ENCODE measurements at places on chromosomes 12 and 14.
A peak's percentile ranks its signal among the peaks of the same experiment; 100 is the strongest.

GRCh38 chr14:24135584-24135833 is 485 bp upstream of the PSME1 start:
- no peaks in the 10 kb centered on the region for H3K27me3 ChIP-seq
- peak overlapping the region; percentile 14 for H3K27ac ChIP-seq
- peak overlapping the region; percentile 67 for H3K4me3 ChIP-seq
- no peak for DNase-seq
- H3K4me1 ChIP-seq = no peaks in the 10 kb centered on the region

GRCh38 chr14:58638231-58639197 is 752 bp downstream of the DACT1 start:
- no peak for DNase-seq
- no peaks in the 10 kb centered on the region for H3K36me3 ChIP-seq
- H3K27ac ChIP-seq = no peak overlapping the region

- no peaks in the 10 kb centered on the region for H3K27me3 ChIP-seq
- no peak for DNase-seq
- H3K4me3 ChIP-seq = no peak overlapping the region
- no peak overlapping the region for H3K27ac ChIP-seq
- no peaks in the 10 kb centered on the region for H3K36me3 ChIP-seq
Measured at GRCh38 chr12:23204933-23205778, 580.2 kb downstream of the ETNK1 start.

- H3K27me3 ChIP-seq = peaks cover 23% of the 10 kb centered on the region
- H3K4me3 ChIP-seq = peak within 1 kb of the TSS; percentile 49
- no peak within 1 kb of the TSS for H3K27ac ChIP-seq
- peaks cover 3% of the 10 kb centered on the region for H3K4me1 ChIP-seq
- no peaks in the 10 kb centered on the region for H3K36me3 ChIP-seq
- peak; percentile 79 for DNase-seq
Measured at GRCh38 chr12:66188584-66189485, at the start of gene IRAK3. Gene IRAK3, plus strand, starts transcription at chr12:66189214. Its CDS starts 86 bp downstream, at chr12:66189300.

- H3K4me1 ChIP-seq = no peaks in the 10 kb centered on the region
- DNase-seq = no peak
- H3K27me3 ChIP-seq = no peaks in the 10 kb centered on the region
- H3K27ac ChIP-seq = no peak overlapping the region
Measured at GRCh38 chr12:122106843-122107242, 28.3 kb downstream of the MLXIP start.

GRCh38 chr14:94097091-94097490 is 13.4 kb upstream of the IFI27 start:
- H3K27me3 ChIP-seq = no peaks in the 10 kb centered on the region
- no peak overlapping the region for H3K4me3 ChIP-seq
- DNase-seq = no peak
- H3K27ac ChIP-seq = no peak overlapping the region
- no peaks in the 10 kb centered on the region for H3K36me3 ChIP-seq

- H3K4me3 ChIP-seq = no peak overlapping the region
- no peaks in the 10 kb centered on the region for H3K36me3 ChIP-seq
- no peaks in the 10 kb centered on the region for H3K27me3 ChIP-seq
- no peak for DNase-seq
- H3K27ac ChIP-seq = no peak overlapping the region
- no peaks in the 10 kb centered on the region for H3K4me1 ChIP-seq
Measured at GRCh38 chr12:12495536-12495935, 67.1 kb downstream of the DUSP16 start.

GRCh38 chr12:76927170-76927784 is 48.5 kb upstream of the CSRP2 start:
- no peaks in the 10 kb centered on the region for H3K27me3 ChIP-seq
- no peaks in the 10 kb centered on the region for H3K4me1 ChIP-seq
- H3K36me3 ChIP-seq = no peaks in the 10 kb centered on the region
- no peak for DNase-seq

DNA sequence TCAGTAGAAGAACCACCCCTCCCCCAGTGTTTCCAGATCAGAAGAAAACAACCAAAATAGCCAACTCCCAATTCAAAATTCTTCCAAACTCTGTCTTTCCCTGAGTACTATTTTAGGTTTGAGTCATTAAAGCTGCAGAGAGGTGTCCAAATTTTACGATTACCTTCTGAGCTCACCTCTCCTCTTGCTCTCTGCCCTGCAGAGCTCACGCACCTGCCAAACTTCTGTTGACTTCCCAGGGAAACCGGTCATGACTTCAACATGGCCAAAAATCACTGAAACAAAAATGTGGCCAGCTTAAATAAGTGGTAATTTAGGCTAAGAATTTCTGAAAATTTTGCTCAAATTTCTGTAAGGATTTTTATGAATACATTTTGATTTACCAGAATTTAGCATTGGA is 70.9 kb upstream of the OTX2 start:
- H3K27me3 ChIP-seq = no peaks in the 10 kb centered on the region
- no peak overlapping the region for H3K27ac ChIP-seq
- no peaks in the 10 kb centered on the region for H3K36me3 ChIP-seq
- DNase-seq = no peak

GRCh38 chr14:78902010-78902623 is 731.9 kb downstream of the NRXN3 start:
- H3K36me3 ChIP-seq = no peaks in the 10 kb centered on the region
- no peak overlapping the region for H3K4me3 ChIP-seq
- no peak for DNase-seq
- H3K4me1 ChIP-seq = no peaks in the 10 kb centered on the region

- no peaks in the 10 kb centered on the region for H3K36me3 ChIP-seq
- no peak overlapping the region for H3K27ac ChIP-seq
- H3K27me3 ChIP-seq = no peaks in the 10 kb centered on the region
- H3K4me3 ChIP-seq = no peak overlapping the region
- H3K4me1 ChIP-seq = peaks cover 14% of the 10 kb centered on the region
Measured at GRCh38 chr14:105075379-105076295, 10.4 kb upstream of the GPR132 start.

GRCh38 chr12:92961949-92962348 is 32.9 kb upstream of the EEA1 start:
- H3K36me3 ChIP-seq = no peaks in the 10 kb centered on the region
- H3K4me1 ChIP-seq = no peaks in the 10 kb centered on the region
- no peaks in the 10 kb centered on the region for H3K27me3 ChIP-seq
- no peak for DNase-seq

DNA sequence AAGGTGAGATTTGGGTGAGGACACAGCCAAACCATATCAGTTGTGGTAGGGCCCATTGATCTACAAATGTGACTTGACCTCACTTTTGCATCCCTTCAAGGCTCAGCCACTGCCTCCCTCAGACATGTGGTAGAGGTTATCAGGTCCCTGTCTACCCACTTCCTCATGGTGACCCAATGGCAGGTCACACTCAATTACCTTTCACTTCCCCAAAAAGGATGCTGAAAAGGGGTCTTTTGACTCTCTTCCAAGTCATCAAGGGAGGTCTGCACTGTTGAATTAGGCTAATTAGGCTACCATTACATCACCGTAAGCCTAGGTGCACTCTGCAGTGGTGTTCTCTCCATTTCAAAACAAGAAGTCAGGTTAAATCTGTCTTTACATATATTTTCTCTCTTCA is 22.6 kb upstream of the DRAM1 start:
- DNase-seq = no peak
- H3K4me3 ChIP-seq = no peak overlapping the region
- no peaks in the 10 kb centered on the region for H3K36me3 ChIP-seq
- H3K4me1 ChIP-seq = no peaks in the 10 kb centered on the region

DNA sequence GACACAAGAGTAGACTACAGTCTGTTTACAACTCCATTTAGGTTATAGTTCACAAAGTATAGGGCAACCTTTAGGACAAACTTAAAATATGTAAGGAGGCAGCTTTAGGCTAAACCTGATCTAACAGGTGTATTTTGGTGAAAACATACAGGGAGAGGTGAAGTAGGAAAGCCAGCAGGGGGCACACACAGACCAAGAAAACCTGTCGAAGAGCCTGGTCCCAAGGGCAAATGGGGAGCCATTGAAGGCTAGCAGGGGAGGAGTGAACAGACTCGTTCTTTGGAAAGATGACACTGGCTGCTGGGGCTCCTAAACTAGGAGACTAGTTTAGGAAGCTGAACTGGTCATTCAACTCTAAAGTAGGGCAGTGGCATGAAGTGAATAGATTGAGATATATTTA is 138.8 kb upstream of the WSCD2 start:
- no peaks in the 10 kb centered on the region for H3K4me1 ChIP-seq
- H3K36me3 ChIP-seq = no peaks in the 10 kb centered on the region
- H3K27me3 ChIP-seq = no peaks in the 10 kb centered on the region
- DNase-seq = no peak
- no peak overlapping the region for H3K27ac ChIP-seq

DNA sequence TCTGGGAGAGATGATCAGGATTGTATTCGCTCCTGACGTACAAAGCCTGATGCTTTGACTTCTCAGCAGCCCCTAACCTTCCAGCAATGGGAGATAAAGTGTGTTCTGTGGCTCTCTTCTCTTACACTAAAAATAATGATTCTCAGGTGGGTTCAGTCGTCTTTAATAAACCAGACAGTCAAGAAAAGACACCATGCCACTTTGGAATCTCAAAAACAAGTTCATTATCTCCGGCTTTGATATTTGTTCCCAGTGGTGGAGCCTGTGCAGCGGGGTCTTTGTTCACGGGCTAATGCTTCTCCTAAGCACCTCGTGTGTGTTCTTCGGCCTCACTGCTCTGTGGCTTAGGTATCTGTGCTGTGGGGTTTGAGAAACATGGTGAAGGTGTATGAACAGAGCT is 1.6 kb downstream of the ACVR1B start:
- no peaks in the 10 kb centered on the region for H3K36me3 ChIP-seq
- H3K27ac ChIP-seq = no peak overlapping the region
- peak overlapping the region; percentile 95 for H3K4me3 ChIP-seq
- no peak for DNase-seq

GRCh38 chr14:56243110-56243509 is 124.9 kb downstream of the PELI2 start:
- no peak overlapping the region for H3K4me3 ChIP-seq
- no peaks in the 10 kb centered on the region for H3K4me1 ChIP-seq
- no peak for DNase-seq
- no peaks in the 10 kb centered on the region for H3K36me3 ChIP-seq
- H3K27me3 ChIP-seq = no peaks in the 10 kb centered on the region

GRCh38 chr12:12334367-12335040 is 15.5 kb downstream of the MANSC1 start:
- peaks cover 9% of the 10 kb centered on the region for H3K4me1 ChIP-seq
- no peak overlapping the region for H3K4me3 ChIP-seq
- DNase-seq = no peak

DNA sequence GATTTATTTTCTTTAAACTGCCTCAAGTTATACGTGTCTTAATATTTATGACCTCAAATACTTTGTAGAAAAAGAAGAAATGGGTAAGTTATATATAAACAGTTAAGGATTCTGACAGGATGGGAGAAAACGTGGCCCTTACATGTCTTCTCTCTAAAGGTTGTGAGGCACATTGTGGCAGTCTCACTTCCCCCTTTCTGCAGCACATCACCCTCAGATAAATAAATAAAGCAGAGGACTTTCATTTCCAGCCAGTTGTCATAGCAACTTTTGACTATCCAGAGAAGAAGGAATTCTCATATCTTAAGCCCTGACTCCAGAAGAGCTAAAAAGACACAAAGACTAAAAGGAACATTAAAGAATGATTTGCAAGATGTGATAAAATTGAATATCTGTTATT is 28.8 kb upstream of the CEP83 start:
- no peak for DNase-seq
- H3K36me3 ChIP-seq = no peaks in the 10 kb centered on the region
- no peaks in the 10 kb centered on the region for H3K27me3 ChIP-seq
- no peak overlapping the region for H3K4me3 ChIP-seq

GRCh38 chr12:71972441-71973074 is 33.9 kb downstream of the TPH2 start:
- DNase-seq = no peak
- no peak overlapping the region for H3K4me3 ChIP-seq
- H3K27ac ChIP-seq = no peak overlapping the region
- no peaks in the 10 kb centered on the region for H3K36me3 ChIP-seq

DNA sequence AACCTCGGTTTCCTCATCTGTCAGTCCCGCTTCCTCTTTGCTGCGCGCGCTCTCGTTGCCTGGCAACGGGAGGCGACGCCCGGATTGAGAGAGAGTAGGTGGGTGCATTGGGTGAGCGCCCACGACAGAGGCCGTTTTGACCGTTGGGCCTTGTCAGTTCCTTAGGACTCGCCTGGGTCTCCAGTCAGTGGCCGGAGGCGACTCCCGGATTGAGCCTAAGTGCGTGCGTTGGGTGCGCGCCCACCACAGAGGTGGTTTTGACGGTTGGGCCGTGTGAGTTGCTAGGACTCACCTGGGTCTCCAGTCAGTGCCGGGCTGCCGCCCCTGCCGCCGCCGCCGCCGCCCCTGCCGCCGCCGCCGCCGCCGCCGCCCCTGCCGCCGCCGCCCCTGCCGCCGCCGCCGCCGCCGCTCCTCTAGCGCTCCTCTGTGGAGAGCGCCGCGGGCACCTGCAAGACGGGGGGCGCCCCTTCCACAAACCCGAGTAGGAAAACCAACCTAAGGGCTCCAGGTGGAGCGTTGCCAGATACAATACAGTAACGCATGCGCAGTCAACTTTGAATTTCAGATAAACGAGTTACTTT is 37.2 kb downstream of the APOBEC1 start:
- DNase-seq = no peak
- H3K27ac ChIP-seq = no peak overlapping the region
- H3K4me3 ChIP-seq = peak overlapping the region; percentile 56
- no peaks in the 10 kb centered on the region for H3K27me3 ChIP-seq
- H3K4me1 ChIP-seq = no peaks in the 10 kb centered on the region

DNA sequence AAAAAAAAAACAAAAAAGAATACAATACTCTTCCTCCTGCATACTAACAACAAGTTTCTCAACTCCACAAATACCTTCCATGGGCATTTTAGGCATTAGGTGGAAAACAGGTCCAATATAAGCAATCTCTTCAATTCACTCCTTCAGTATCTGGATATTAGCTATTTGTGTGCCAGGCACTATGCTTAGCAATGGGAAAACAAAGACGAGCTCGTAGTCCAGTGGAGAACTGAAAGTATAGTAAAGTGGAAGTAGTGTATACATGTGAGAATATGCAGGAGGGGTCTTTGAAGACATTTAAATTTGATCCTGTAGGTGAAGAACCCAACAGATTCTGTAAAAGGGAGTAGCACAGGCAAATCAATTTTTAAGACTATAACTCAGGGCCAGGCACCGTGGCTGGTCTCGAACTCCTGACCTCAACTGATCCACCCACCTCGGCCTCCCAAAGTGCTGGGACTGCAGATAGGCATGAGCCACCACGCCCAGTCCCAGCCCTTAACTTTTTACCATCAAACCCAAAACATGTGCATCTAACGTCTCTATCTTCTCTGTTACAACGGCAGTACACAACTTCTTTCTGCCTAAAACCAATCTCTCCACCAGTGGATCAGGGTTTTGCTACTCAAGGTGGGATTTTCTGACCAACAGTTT is 10.6 kb downstream of the HECTD1 start:
- H3K27ac ChIP-seq = no peak overlapping the region
- no peaks in the 10 kb centered on the region for H3K4me1 ChIP-seq
- H3K36me3 ChIP-seq = no peaks in the 10 kb centered on the region
- no peak overlapping the region for H3K4me3 ChIP-seq
- DNase-seq = no peak

DNA sequence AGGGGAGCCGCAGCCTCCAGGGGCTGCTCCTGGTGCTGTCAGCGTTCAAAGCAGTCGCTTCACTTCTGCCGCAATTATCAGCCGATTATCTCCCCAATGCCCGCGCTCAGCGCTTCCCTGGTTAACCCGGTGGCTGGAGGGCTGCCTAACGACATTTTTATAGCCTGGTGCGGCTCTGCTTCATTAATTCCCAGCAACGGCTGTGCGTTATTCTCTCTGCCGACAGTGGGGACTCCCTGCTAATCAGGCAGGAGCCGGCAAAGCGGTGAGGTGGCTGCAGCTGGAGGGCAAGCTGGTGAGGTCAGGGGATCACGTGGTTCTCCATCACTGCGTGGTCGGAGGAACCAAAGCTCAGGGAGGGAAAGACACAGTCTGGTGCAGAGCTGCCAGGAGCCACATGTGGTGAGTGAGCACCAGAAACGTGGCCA is 62.9 kb downstream of the GLRX5 start:
- peak overlapping the region; percentile 77 for H3K27ac ChIP-seq
- H3K27me3 ChIP-seq = no peaks in the 10 kb centered on the region
- peak overlapping the region; percentile 13 for H3K4me3 ChIP-seq
- peak; percentile 62 for DNase-seq
- no peaks in the 10 kb centered on the region for H3K36me3 ChIP-seq
